ENCODE measurements at places on chromosomes 5 and 9.

DNA sequence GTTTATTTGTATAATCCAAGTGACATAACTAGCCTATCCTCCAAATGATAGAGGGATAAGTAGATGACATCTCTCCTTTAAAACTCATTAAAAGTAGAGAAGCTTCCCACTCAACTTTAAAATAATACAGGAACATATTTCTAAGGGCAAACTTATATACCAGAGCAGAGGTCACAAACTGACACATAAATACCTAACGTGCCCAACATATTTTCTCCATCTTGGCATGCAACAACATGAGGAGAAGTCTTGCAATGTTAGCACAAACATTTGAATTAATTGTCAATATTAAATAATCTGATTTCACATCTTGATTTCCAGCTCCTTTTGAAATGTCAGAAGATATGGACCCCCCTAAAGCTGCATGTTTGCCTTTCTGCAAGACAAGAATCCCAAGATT lies 335.0 kb downstream of the DEPDC1B start:
- DNase-seq = no peak

- no peak for DNase-seq
Observed at GRCh38 chr5:5487585-5488360, 65.3 kb downstream of the ICE1 start.

DNA sequence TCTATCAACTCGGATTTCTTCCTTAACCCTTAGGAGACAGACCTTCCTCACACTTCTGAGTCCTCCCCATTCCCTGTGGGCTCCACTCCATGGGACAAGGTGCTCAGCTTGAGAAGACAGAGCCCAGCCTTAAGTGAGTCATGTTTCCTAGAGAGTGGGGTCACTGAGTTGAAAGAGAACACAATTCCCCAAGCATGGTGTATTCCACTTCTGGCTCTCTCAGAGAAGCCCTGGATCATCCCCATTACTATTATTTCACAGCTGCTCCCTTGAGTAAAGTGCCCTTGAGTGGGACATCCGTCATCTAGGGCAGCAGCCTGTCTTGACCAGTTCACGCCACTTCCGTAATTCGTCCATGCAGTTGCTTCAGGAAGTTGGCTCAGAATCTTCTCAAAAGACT lies 604.8 kb downstream of the BNC2 start:
- no peak for DNase-seq

- no peak for DNase-seq
Observed at GRCh38 chr5:149712439-149713147, 17.5 kb upstream of the PPARGC1B start.

- no peak for DNase-seq
Observed at GRCh38 chr5:123992641-123993040, 480.7 kb downstream of the CSNK1G3 start.

DNA sequence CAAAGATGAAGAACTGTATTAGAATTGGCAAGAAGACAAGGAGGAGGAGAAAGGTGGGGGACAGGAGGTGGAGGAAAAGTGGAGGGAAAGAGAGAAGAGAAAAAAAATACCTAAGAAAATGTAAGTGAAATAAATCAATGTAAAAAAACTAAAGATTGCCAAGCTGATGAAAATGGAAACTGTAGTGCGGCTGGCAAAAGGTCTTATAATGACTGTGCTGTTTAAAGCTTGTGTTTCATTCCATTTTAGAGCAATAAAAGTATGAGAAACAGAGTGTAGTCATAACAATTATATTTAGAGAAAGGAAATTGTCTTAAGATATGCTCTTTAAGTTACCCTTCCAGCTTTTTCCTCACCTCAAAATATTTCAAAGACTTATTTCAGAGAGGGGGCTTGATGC lies 670.5 kb upstream of the SEMA6A start:
- DNase-seq = no peak

DNA sequence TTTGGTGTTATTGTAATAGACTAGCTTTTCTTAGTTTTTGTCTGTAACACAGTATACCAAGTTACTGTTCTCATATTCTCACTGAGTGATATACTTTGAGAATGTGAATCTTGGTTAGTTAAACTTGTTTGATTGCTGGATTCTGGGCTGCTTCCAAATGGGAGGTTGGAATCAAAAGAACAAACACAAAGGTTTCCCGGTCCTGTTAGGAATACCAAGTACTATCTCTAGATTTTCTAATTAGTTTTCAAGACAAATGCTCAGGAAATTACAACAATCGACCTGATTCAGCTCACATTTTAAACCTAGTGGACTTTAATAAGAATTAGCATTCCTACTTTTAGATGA lies 244.3 kb downstream of the CSNK1G3 start:
- no peak for DNase-seq

- no peak for DNase-seq
Observed at GRCh38 chr5:145509336-145510136, 325.6 kb downstream of the PRELID2 start.

- no peak for DNase-seq
Observed at GRCh38 chr5:59254055-59254687, 639.4 kb downstream of the PDE4D start.

DNA sequence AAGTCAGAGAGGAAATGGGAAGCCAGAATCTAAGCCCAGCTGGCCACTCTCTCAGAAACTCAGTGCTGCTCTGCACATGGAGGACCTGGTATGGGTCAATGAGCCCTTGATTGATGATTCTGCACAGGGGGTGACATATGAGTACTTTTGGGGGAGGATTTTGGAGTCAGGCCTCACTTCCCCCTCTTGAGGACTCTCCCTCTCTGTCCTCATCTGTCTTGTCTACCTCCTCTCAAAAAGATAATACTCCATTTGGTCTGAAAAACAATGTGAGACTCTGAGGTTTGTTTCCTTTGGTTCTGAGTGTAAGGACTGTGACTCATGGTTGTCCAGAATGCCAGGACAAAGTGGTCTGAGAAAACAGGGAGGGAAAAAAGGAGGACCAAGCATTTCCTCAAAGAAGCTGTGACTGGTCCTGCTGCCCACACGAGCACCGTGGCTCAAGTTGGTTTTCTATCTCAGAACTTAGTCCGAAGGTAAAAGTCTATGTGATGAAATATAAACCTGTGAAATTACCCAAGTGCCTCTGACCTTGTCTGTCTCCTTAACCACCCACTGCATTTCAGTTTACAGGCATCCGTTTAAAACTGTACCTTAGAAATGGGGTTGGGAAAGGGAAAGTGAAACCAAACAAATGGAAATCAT lies 11.1 kb downstream of the TTC39B start:
- DNase-seq = no peak

DNA sequence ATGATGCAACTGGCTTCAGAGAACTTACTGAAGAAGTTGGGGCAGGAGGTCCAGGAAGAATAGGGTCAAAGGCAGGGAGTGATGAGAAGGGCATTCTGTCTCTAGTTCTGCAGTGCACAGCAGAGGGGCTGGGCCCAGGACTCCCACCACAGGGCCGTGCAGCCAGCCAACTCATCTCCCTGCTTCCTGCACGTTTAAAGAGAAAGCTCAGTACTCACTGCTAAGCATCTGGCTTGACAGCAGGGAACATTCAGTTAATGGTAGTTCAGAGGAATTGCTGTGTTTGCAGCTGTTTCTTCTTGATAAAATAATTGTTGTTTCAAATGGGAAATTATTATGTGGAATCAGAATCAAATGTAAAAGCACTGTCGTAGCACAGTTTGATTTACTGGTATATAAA lies 25.6 kb upstream of the SCAMP1 start:
- no peak for DNase-seq

GRCh38 chr5:131357739-131358561 lies 94.1 kb downstream of the CDC42SE2 start:
- DNase-seq = no peak

- no peak for DNase-seq
Observed at GRCh38 chr9:128638580-128638979, 18.1 kb downstream of the DYNC2I2 start.
